ENCODE measurements at places on chromosomes 13 and 19.

DNA sequence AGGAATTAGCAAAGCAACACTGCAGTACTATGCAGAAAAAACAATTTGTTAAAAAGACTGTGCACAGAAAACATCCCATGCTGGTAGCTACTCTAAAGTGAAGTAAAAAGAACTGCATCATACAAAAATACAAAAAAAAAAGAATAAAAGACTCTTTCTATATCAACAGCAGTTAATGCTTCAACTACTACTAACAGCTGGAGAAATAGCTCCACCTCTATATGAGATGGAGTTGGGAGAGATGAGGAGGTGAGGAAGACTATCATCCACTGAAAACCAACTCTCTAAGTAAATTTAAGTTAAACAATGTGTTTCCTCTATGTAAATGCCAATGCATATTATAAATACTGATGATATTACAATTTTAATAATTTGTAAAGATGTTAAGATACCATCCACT lies 1.8 kb downstream of the ZC3H13 start:
- DNase-seq = no peak

- DNase-seq = no peak
Measured at GRCh38 chr13:66312312-66313087, 917.6 kb downstream of the PCDH9 start.

- no peak for DNase-seq
Measured at GRCh38 chr13:28585561-28585960, 73.4 kb upstream of the POMP start.

GRCh38 chr19:6042776-6043726 lies 65.1 kb upstream of the RANBP3 start:
- DNase-seq = no peak

- no peak for DNase-seq
Measured at GRCh38 chr13:83201506-83201905, 680.8 kb downstream of the SLITRK1 start.

DNA sequence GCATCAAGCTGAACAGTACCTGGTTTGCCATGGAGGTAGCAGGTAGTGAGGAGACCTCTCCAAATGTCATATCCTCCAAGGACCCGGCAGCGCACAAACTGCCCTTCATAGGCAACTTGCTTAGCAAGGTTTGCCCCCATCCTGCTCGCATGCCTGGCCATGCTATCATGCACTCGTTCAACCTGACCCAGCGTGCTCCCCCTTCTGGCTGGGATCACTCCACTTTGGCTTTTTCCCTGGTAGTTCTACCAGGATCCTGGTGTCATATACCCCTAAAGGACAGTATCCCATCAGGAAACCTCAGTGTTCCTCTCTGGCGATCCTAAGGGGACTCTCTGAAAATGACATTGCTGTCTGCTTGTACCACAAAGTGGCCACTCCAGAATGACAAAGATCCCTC lies 38.6 kb upstream of the ZNF30 start:
- DNase-seq = no peak

DNA sequence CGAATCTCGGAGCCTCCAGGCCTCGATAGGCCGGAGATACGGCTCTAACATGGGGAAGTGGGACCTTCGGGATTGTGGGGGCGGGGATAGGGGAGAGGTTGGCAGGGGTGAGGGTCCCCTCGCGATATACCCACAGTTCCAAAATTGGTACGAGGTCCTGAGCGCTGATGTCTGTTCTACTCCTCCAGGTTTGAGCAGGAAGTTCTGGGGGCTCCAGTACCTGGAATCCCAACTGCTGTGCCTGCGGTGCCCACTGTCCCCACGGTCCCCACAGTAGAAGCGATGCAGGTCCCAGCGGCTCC lies 447 bp downstream of the RBM42 start:
- DNase-seq = no peak

Data from T-helper 2 cell (primary cell).